CD4-positive, alpha-beta T cell treated with Interleukin-6 at 100 ng/mL for 8 hours (primary cell): ENCODE measurements at places on chromosomes 6 and 20.
A peak's percentile ranks its signal among the peaks of the same experiment; 100 is the strongest.

DNA sequence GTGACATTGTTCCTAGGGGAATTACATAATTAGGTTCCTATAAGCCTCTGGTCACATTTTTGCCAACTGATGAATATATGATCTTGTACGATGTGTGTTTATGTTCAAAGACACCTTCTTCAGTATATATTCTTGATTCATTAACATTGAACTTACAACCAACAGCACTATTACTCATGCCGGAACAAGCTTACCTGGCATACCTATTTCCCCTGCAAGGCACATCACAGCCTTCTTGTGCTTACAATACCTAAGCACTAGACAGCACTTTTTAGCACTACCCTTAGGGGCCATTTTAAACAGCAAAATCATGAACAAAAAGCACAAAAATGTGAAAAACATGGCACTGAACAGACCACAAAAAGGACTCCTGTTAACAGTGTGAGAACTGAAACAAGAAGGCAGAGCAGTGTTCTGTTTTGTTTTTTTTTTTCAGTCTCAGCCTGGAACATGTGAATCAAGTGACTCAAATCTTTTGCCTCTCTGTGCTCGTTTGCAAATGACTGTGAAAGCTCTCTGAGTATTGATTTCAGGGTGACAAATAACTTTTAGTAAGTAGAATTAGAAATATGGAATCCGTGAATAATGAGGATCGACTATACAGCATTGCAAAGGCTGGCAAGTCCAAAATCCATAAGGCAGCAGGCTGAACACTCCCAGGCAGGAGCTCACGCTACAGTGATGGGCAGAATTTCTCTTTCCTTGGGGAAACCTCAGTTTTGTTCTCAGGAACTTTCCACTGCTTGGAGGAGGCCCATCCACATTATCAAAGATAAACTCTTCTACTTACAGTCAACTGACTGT lies 102.3 kb upstream of the TSHZ2 start:
- DNase-seq, result no peak

GRCh38 chr6:36098920-36099647 lies 31.2 kb upstream of the MAPK13 start:
- peak; percentile 23 for DNase-seq

DNA sequence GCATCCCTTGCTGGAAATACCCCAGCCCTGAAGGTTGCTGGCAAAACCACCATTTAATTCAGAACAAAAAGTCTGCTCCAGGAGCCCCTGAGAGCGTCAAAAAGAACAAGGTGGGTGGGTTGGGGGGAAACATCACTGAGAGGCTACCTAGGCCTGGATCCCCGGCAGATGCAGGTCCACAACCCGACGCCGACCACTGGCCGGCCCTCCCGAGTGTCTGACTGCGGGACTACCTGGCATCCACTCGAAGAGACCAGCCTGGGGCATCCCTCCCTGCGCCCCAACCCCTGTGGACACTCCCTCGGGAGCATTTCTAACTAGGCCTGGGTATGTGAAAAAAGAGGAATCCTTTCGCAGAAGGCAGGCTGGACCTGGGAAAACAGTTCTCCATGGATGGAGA lies 47.2 kb downstream of the FAM209B start:
- DNase-seq, result no peak

DNA sequence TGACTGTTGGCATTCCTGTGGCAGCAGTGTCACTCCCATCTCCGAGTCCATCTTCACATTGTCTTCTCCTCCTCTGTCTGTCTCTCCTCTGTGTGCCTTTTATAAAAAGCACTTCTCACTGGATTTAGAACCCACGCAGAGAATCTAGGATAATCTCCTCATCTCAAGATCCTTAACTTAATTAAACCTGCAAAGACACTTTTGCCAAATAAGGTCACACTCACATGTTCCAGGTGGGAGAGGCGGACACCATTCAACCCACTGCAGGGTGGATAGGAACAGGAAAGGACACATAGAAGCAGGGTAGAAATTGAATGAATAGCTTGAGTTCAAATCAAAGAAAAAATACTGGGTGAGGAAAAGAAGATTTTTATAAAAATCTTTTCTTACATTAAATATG lies 292.5 kb downstream of the PHACTR1 start:
- no peak for DNase-seq

DNA sequence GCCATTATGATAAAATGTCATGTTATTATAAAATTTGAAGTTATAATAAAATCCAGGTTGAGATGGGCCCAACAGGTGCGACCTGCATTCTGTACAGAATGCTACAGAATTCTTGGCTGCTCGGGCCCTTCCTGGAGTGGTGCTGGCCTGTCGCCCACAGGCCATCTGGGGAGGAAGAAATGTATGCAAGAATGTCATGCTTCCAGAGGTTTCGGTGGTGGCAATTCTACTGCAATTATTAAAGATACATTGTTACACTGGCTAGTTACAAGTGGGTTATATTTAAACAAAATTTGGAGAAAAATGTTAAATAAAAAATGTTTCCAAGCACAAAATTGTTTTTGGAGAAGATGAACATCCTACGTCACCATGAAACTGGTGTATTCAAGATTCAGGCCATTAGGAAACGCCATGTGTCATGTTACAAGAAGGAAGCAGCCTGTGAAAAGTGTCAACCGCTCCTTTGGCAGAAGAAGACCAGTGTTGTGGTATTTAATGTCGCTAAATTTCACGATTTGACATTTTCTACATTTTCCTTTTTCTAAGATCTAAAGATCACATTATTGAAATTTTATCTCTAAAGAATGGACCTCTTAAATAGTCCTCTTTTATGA lies 7.1 kb downstream of the RAMACL start:
- DNase-seq, result no peak

DNA sequence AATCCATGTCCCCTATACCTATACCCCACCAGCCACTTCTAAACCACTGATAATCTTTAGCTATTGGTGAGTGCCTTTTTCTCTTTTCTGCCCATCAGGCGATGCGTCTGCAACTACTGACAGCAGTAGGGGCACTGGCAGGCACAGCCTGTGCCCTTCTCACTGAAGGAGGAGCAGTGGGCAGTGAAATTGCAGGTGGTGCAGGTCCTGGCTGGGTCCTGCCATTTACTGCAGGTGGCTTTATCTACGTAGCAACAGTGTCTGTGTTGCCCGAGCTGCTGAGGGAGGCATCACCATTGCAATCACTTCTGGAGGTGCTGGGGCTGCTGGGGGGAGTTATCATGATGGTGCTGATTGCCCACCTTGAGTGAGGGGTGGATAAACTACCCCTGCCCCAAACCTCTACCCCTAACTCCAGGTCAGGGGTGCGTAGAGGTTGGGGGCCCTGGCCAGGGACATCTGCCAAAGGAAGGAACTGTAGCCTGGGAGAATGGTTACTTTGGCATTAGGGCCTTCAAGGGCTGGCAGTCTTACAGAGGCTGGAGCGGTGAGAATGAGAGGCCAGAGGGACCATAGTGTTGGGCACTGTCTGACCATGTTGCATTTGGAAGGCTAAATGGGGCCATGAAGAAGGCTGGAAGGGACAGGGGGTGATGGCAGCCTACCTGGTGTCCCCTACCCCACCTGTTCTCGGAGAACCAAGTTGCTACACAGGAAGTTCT lies 851 bp upstream of the HSD17B8 start:
- no peak for DNase-seq

GRCh38 chr6:161366301-161366923 lies 92.6 kb upstream of the AGPAT4 start:
- DNase-seq, result no peak

DNA sequence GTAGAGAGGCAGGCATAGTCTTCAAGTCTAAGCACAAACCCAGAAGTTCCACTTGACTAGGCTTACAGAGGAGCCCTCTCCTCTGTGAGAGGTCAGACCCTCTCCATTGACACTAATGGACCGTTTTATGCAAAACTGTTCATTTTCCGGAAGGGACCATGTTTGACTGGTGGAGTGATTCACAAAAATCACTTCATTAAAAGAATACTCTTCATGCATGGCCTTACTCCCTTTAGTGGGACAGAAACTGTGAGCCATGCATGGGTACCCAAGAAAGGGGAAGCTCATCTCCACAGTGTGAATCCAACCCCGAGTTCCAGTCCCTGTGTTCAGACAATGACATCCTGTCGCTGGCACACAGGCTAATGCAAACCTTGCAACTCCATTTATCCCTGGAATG lies 63.2 kb downstream of the OLIG3 start:
- no peak for DNase-seq

DNA sequence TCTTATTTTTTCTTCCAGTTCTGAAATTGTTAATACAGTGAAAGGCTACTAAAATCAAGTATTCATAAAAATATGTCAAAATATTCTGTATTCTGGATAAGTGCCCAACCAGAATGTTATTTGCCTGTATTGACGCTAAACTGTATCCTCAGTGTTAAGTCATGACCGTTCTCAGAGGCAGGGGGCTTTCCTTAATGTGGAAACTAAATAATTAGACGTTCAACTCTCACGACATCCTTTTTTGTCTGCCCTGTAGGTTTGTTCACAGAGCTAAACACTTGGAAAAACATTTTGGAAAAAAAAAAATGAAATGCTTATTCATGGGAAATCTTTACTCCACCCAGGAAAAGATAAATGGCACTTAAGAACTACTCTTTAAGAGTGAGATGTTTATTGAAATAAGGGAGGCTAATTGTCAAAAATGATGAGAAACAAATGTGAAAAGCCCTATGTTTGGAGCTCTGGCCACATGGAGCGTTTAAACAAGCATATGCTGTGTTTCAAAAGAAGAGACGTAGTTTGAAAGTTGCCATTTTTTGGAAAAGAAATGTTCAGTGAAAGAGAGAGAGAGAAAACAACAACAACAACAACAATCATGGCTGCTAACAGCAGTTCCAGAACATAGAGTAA lies 453.1 kb upstream of the MARCKS start:
- no peak for DNase-seq

DNA sequence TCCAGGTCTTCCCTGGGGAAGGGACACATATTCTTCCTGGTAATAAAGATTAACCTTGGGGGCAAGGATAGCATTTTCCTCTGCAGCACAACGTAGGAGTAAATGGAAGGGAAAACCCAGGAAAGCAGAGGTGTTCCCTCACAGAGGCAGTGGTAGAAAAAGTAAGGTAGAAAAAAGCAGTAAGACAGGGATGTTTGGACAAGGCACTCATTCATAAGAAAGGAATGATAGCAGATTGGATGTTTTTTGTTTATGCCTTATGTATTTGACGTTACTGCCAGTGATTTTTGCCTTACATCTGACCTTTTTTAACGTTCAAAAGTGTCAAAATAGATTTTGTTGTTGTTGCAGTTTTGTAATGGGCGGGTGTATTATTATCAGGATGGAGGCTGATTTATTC lies 395.0 kb downstream of the CDKAL1 start:
- DNase-seq, result no peak

GRCh38 chr20:44461142-44461802 lies 14.4 kb upstream of the TTPAL start:
- DNase-seq, result no peak

DNA sequence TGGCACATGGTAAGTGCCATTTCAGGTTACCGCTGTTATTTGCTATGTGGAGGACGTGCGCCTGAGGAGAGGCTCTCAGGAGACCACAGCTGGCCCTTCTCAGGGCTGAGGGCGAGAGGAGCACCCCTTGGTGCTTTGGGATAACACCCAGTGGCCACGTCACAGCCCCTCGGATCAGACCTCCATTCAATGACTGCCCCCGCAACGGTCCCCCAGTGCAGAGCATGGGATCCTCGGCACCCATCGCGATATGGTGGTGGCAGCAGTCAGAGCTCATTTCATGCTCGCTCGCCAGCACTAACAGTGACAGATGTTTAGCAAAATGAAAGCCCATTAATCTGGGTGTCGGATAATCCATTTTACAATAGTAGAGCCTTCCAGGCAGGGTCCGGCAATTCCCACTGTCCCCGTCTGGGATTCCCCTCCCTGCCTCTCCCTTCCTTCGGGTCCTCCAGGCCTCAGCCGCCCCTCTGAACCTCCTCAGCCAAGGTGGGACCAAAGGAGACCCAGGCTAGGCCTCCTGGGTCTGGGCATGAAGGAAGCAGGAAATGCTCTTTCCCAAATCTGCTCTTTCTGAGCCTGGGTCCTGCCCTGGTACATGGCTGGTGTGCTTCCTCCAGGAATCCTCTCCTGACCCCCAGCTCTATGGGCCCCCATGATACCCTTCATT lies 117.1 kb downstream of the GRM4 start:
- DNase-seq, result no peak

DNA sequence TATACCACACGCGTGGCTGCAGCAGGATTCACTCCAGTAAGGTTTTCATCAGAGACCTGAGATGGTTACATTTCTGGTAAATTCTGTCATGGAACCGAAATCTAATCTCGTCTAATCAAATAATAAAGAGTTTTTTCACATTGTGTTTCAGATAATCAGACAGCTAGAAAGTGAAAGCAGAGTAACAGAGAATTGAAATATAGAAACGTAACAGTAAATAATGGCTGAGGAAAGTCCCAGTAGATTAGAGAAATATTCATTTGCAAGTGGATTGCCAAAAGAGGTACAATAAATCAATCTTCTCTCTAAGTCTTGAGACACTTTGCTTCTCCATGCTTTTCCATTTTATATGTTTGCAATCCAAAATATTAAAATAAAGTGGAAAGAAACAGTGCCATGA lies 42.4 kb downstream of the PKHD1 start:
- DNase-seq, result no peak

- no peak for DNase-seq
Observed at GRCh38 chr20:51489611-51490010, 52.9 kb downstream of the NFATC2 start.

- DNase-seq, result no peak
Observed at GRCh38 chr20:997486-997885, 4.6 kb downstream of the RSPO4 start.

DNA sequence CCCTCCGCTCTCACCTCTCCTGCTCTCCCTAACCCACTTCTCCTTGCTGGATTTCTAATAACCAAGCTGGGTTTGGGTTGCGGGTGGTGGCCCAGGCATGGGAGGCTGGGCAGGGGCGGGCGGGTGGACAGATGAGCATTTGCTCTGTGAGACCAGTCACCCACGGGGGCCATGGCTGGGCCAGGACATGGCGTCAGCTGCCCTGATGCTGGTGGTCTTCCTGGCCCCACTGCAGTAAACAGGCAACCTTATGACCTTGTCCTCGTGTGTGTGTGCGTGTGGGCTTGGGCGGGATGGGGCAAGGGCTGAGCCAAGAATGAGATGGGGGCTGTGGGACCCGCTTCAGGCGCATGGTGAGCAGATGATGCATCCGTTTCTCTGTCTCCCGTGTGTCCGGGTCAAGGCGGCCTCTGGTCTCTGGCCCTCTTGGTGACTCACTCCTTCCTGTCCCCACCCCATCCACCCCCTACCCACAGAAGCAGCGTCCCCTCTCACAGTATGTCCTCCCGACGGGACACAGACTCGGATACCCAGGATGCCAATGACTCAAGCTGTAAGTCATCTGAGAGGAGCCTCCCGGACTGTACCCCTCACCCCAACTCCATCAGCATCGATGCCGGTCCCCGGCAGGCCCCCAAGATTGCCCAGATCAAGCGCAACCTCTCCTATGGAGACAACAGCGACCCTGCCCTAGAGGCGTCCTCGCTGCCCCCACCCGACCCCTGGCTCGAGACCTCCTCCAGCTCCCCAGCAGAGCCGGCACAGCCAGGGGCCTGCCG lies 41.4 kb upstream of the MYL9 start:
- no peak for DNase-seq
